Activated effector memory CD4-positive, alpha-beta T cell treated with Interleukin-2 at 50 U/mL for 16 hours (primary cell): ENCODE measurements at places on chromosomes 3 and 15.

DNA sequence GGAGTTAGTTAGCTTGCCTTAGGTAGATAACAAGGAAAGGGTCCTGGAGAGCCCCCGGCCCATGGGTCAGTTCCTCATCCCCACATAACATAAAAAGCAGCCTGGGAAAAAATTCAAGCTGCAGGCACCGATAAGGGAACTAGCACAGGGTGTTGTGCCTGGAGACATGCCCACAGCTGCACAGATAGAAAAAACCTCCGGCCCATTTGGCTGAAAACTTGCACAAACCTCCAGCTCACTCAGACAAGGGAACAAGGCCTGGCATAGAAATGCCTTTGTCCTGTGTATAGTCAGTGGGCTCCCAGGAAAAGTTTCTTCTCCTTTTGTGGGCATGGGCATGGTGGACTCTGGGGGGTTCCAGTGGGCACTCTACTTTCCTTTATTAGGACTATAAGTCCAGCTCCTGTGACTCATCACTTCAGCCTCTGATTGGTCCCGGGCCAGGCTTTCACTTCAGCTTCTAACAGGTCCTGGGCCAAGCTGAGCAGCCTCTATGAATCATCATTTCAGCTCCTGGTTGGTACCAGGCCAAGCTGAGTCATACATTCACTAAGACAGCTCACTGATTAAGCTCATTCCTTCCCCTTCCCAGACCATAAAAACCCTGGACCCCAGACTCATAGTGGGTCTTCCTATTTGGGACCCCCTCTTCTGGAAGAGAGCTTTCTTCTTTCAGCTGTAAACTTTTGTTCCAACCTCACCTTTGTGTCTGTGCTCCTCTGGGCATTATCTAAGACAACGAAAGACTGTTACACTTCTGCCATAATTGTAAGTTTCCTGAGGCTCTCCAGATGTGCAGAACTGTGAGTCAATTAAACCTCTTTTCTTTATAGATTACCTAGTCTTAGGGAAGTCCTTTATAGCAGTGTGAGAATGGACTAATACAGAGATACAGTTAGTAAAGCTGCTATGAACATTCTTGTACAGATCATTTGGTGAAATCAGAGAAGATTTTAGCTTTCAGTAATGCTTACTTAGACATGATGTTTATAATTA lies 348.0 kb upstream of the DPPA4 start:
- no peak for DNase-seq

GRCh38 chr3:171155122-171155700 lies 128.7 kb upstream of the SLC2A2 start:
- no peak for DNase-seq

DNA sequence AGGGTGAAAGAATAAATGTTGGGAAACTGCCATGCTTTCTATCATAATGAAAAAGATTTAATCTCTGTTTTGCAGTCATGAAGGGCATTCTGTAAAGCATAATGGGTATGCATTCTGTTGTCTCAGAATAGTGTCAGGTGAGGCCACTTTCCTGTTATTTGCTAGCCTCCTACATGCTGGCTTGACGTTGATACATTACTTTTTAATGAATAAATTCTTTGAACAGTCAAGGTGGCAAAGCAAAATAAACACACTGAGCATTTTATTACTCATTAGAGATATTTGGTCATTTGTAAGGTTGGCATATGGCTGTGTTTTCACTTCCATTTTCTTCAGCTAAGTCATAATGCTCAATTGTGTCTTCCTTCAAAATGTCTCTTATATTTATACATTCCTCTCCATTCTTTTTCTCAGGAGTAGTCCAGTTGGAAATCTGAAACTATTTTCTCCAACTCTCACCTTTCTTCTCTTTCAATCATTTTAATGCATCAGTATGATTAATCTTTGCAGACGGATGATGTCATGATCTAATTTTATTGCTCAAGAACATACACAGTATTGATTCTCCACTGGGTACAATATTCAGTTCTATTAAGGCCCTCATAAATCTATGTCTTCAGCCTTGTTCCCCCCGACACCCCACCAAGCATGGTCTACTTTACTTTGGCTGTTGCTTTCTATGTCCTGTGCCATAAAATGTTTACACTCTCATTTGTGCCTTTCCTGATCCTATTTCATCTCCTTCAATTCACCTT lies 290.7 kb downstream of the GBE1 start:
- DNase-seq: no peak

DNA sequence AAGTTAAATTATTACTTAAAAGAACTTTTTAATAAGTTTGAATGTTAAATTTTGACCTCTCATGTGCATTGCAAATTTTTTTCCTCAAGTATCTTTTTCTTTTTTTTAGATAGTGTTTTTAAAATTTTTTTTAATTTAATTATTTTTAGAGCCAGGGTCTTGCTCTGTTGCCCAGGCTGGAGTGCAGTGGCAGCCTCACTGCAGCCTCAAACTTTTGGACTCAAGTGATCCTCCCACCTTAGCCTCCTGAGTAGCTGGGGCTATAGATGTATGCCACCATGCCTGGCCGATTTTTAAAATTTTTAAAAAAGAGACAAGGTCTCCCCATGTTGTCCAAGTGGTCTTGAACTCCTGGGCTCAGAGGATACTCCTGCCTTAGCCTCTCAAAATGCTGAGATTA lies 14.4 kb downstream of the PDE8A start:
- no peak for DNase-seq

DNA sequence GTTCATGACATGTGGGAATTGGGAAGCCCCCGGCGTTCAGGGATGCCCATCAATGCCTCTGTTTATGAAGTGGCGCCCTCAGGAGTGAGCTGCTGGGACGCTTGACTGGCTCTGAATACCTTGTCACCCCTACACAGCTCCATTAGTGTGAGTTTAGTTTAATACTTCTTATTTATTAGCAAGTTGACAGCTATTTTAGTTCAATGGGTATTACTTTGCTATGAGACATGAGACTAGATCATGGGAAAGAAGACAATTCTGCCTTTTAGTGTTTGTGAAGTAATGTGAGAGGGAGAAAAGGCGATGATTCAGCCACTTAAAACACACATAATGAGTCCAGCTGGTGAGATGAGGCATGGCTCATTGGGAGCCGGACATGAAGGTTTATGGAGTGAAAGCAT lies 678.5 kb downstream of the NR2F2 start:
- DNase-seq: no peak

- no peak for DNase-seq
Observed at GRCh38 chr15:100565591-100565990, 36.4 kb downstream of the LINS1 start.

DNA sequence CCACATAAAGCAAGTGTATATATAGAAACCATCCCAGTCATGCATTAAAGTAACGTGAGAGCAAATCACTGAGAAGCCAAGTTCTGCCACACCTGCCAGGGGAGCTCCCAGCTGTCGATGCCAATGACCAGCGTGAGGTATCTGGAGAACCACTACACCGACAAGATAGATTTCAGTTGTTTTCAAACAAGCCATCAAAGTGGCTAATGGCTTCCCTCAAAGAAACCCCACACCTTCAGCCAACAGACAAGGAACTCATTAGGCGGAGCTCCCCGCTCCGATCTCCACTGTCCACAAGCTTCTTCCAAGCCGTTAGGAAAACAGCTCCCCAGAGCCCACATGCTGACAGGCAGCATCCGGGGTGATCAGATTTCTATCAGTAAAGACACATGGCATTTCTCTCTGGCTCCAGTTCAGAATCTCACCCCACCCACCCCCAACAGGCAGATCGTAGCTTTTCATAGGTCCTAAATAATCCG lies 54.2 kb upstream of the SPATA12 start:
- no peak for DNase-seq

- DNase-seq: no peak
Observed at GRCh38 chr3:80374423-80374822, 606.6 kb upstream of the ROBO1 start.

DNA sequence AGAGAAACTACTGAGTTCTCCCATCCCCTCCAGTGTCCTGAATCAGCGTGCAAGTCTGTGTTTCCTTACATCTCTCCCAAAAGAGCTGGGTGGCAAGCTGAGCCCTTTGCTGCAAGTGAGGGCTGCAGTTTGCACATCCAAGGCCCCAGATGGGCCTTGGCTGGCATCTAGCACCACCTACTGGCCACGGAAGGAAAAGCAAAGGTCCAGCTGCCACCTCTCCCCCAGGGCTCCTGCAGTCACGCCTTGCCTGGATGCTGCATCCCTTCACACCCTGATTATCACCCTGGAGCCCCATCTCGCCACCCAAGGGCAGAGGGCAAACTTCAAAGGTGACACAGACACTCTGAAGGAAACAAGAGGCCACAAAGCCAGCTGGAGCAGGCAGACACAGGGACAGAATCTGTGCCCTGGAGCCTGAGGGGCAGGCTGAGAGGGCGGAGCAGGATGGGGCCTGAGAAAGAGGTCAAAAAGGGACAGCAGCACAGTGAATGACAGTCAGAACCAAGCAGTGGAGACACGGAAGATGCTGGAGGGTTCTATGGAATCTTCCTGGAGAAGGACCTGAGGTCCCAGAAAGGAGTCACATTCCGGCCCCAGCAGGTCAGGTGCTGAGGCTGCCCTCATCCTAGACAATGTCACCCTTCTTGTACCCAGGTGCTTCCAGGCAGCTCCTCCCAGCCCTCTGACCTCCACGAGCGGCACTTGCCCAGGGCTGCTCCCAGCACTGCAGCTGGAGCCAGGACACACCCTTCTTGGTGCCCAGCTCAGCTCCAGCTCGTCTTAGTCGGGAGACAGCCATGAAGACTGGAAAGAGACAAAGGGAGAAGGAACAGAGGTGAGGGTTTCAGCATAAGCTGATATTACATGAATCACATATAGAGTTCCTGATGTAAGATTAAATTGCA lies 18.3 kb upstream of the NTRK3 start:
- peak; percentile 12 for DNase-seq

DNA sequence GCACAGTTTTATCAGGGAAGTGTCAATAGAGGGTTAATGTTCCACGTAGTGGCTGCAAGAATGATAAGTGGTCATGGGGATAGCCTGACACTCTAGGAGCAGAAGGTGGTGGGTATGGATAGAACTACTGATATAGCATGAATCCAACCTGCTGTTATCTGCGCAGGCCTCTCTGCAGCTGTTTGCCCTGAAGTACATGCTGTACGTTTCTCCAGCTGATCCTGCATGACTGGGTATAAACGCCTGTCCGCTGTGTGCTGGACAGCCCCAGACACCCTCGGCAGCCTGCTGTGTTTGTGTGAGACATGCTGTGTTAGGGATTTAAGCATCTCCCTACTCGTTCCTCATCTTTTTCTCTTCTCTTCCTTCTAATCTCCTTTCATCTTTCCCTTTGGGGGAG lies 87.1 kb downstream of the LPP start:
- no peak for DNase-seq

DNA sequence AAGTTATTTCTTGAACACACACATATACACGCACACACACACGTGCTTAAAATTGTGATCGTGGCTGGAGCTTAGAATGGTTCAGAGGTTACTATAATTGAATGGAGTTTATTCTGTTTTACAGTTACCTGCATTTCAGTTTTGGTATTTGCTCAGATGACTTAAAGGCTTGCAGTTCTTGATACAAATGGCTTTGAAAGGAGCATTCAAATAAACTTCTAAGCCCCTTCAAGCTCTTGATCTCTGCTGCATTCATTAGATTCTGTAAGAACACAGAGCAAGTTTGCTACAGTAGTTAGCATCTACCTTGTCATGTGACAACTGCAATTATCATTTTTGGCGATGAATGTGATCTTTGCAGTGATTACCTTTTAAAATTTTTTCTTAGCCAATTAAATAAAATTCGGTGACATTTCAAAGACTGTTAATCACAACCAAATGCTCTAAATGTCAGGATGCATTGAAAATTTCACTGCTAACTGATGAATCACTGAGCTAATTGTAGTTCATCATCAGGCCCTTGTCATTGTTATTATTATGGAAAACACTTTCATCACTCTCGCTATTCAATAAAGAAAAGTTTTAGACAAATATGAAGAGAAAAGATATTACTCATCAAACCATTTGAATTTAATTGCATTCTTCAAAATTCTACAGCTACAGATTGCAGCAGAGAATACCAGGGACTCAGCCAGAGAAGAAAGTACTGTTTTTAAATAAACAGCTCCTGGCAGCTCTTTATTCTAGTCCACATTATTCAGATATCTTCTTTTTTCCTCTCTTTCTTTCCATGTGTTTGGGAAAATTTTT lies 296.1 kb downstream of the LRTM1 start:
- no peak for DNase-seq

DNA sequence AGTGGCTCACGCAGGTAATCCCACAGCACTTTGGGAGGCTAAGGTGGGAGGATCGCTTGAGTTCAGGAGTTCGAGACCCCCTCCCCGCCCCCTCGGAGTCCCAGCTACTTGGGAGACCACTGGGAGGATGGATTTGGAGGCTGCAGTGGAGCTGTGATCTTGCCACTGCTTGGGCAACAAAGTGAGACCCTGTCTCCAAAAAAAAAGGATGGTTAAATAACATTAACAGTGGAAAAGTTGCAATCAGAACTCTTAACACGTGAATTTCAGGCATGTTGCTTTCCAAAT lies 1.4 kb upstream of the TMEM87A start:
- no peak for DNase-seq

GRCh38 chr15:99446565-99447496 lies 119.0 kb upstream of the MEF2A start:
- DNase-seq: no peak

DNA sequence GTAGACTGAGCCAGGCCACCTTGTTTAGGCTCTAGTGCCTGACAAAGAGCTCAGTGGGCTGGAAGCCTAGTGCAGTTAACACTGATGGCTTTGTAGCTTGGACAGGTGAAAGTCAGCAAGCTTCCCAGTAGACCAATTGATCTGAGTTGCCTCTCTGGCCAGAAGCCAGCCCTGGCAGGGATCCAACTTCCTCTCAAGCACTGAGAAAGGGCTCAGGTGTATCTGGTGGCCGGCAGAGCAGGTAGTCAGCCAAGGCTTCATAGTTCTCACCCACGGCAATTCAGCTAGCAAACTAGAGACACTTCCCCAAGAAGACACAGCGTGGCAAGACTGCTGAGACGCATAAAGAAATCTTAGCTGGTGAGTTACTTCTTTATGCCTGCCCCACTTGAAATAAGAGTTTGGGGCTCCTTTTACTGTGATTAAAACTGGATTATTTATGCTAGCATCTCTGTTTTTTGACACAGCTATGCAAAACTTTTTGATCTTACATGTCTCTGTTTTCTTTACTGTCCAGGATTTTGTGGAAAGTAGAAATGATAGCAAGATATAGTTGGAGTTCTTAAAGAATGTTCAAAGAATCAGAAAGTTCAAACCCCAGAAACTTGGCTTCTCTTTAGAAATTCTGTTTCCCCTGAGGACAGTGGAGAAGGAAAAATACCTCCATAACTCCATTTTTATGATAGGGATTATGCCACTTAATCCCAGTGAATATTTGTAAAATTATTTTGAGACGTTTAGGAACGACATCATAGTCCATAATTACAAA lies 8.4 kb upstream of the CA12 start:
- DNase-seq: peak; percentile 12

- DNase-seq: no peak
Observed at GRCh38 chr3:134449951-134450350, 35.8 kb downstream of the ANAPC13 start.

DNA sequence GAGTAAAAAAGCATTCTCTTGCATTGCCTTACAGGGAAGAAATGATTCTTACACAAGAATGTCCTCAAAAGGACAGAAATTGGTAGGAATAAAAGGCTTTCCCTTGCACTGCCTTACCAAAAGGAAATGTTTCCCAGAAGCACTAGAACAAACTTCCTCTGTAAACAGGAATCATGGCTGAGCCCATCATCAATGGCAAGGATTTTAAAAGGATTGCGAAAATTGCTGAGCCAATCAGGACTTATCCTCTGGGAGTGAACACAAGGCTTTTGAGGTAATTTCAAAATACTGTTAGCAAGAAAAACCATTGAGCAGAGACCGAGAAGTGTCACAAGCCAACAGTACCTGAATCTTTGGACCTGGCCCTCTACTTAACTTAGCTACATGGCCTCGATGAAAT lies 897.3 kb downstream of the ROBO1 start:
- DNase-seq: no peak

- no peak for DNase-seq
Observed at GRCh38 chr15:82043796-82044372, 1.9 kb downstream of the MEX3B start.
